Left renal pelvis (tissue), 4 donors: ENCODE measurements at places on chromosomes 7 and 10.

DNA sequence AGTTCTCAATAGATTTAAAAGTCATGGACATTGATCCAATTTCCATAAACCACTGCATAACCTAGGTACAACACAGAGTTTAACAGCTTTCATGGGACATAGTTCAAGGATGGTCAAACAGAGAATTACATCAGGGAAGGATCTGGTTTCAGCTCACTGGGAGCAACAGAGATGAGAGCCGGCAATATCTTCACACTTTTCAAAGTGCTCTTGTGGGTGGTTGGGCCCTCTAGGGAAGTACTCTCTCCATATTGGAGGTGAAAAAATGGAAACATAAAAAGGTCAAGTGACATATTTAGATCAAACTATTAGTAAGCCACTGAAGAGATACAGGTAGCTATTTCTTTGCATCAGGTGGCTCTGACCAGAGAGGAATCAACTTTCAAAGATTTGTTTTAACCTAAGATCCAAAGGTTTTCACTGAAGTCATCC is 61.8 kb upstream of the LRRN3 start:
- no peak for DNase-seq

DNA sequence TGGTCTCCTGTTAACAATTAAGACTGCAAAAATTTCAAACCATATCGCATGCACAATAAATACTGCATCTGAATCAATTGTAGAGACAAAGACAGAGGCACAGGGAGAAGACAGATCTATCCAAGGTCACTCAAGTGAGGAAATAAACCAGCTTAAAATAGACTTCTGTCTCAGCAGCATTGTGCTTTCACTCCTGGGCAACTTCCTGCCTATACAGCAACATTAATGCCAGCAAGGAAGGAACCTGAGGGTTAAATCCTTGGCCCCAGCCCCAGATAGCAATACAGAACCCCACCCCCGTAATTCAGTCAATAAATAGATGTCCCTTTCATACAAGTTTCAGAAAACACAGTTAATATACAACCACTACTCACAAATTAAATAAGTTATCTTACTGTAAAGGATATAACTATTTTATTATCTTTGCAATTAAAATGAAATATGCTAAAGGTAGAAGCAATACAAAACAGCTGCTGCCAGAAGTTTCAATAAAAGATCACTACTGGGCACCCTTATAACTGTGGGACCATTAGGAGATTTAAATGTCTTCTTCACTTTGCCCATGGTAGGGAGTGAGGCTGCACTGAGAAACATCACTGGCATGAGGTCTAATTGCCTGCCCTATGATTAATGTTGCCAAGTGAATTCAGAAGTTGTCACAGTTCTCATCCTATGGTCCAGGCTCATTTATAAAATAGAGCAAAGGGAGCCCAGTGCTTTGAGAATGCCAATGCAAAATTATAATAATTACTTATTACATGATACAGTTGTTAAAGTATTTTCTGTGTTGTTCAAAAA is 49.4 kb downstream of the CAV1 start:
- DNase-seq: no peak

GRCh38 chr7:158842486-158842885 is 13.2 kb upstream of the ESYT2 start:
- no peak for DNase-seq

- DNase-seq: no peak
These were observed 17.2 kb downstream of the STAMBPL1 start for GRCh38 chr10:88896994-88897853.

DNA sequence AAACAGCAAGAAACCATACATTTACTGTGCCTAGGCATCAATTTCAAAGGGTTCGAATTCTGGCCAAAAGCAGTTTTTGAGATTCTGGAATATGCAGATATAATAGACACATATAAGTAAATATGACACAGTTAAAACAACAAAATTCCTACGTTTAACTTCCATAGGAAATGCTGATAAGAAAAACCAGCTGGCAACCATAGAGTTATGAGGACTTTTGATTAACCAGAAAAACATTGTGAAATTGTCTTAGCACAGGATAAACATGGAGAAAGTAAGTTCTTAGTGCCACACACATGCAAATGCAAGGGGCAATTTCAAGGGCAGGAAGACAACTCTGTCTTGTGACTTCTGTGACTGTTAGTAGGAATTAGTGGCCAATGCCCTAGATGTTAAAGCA is 702.1 kb downstream of the TNS3 start:
- DNase-seq: no peak

DNA sequence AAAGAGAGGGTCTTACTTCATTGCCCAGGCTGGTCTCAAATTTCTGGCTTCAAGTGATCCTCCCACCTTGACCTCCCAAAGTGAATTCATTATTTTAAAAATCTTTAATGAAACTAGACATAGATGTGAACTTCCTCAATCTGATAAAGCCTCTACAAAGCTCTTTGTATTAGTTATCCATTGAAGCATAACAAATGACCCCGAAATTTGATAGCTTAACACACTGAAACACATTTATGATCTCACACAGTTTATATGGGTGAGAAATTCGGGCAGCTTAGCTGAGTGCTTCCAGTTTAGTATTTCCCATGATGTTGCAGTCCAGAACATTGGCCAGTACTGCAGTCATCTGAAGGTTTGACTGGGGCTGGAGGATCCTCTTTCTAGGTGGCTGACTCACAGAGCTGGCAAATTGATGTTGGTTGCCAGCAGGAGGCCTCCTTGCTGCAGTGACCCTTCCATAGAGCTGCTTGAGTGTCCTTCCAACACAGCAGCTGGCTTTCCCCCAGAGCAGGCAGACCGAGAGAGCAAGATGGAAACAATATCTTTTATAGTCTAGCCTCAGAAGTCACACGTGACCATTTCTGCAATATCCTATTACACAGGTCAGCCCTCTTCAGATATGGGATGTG is 16.6 kb upstream of the WNT8B start:
- DNase-seq: no peak

GRCh38 chr10:1643161-1643907 is 94.0 kb downstream of the ADARB2 start:
- peak; percentile 39 for DNase-seq

- no peak for DNase-seq
These were observed 21.3 kb downstream of the GRM3 start for GRCh38 chr7:86664991-86665390.

DNA sequence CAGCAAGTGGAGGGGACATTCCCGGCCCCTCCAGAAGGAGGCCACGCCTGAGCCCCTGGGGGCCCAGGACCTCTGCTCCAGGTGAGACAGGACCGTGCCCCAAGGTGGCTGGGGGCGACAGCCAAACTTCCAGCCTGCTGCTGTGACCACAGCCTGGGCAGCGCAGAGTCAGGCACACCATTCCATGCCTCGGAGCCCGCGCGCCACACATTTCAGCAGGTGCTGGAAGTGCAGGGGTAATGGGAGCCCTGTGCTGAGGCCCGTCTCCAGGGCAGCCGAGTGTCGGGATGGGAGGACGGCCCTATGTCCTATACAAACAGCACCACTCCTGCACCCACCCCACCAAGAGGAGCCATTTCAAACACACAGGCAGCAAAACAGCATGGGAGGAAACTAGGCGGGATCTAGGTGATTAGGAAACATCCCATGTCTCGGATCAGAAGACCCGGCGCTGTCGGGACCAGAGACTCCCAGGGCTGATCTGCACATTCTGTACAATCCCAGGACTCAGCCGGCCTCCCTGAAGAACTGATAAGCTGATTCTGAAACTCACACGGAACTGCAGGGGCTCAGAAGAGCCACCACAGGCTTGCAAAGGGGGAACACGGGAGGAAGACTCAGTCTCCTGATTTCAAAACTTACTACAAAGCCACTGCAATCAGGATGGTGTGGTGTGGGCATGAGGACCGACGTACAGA is 272.3 kb downstream of the ELFN1 start:
- no peak for DNase-seq

- no peak for DNase-seq
These were observed 4.5 kb downstream of the FAM180A start for GRCh38 chr7:135743907-135744731.

DNA sequence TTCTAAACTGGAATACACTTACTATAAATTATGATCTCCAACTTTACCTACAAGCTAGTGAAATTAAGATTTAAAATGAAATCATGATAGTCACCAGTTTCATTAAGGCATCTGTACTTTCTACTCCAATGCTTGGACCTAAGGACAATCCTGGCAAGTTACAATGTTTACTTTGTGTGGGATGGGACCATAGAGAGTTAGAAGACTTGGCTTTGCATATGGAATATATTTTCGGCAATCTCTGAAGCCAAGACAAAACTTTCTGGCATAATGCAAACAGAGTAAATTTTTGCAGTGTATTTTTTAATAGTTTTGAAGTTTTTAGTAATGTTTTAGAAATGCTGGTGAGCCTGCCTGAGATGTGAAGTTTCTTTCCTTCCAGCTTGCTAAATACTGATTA is 248.9 kb downstream of the ABCA13 start:
- DNase-seq: no peak

- DNase-seq: no peak
These were observed 1060.6 kb upstream of the AUTS2 start for GRCh38 chr7:68537774-68538071.

GRCh38 chr10:72464438-72464837 is 109.7 kb upstream of the DNAJB12 start:
- DNase-seq: no peak

DNA sequence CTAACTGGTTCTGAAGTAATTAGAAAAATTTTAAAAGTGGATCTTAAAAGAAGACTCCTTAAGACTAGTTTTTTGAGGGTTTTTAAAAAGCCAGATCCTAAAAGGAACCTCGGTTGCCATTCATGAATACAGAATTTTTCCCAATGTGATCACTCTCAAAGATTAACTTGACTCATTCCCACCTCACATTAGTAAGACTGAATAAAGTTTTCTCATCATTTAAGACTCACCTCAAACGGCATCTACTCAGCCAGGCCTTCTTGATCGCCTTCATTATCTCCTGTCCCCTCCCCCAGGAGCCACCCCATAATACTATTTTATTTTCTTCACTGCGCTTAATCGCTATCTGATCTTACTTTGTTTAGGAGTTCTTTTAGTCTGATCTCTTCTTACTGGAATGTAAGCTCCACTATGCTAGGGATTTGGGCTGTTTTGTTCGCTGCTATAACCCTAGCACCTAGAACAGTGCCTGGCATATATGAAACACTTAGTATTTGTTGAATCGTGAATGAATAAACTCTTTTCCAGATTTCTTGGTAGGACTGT is 55.9 kb upstream of the PCGF5 start:
- no peak for DNase-seq

DNA sequence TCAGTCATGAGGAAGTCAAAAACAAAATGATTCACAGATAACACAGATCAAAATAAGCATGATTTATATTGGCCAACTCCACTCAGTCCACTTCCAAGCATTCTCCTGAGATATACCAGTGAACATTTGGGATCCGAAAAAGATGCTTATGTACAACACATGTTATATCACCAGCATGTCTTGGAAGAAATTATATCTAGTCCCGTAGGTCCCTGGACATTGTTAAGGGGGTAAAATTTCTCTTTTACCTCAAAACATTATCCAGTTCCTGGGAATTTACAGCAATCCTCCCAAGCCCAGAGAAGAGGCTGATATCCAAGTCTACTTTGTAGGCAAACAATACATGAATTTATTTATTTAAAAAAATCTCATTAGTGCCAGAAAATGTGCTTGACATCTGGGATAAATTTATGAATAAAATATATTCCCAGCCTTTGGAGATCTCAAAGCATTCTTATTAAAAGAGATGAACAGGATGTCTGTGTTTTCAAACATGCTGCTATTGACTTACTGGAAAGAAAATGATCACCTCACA is 582.2 kb upstream of the ZWINT start:
- DNase-seq: no peak

DNA sequence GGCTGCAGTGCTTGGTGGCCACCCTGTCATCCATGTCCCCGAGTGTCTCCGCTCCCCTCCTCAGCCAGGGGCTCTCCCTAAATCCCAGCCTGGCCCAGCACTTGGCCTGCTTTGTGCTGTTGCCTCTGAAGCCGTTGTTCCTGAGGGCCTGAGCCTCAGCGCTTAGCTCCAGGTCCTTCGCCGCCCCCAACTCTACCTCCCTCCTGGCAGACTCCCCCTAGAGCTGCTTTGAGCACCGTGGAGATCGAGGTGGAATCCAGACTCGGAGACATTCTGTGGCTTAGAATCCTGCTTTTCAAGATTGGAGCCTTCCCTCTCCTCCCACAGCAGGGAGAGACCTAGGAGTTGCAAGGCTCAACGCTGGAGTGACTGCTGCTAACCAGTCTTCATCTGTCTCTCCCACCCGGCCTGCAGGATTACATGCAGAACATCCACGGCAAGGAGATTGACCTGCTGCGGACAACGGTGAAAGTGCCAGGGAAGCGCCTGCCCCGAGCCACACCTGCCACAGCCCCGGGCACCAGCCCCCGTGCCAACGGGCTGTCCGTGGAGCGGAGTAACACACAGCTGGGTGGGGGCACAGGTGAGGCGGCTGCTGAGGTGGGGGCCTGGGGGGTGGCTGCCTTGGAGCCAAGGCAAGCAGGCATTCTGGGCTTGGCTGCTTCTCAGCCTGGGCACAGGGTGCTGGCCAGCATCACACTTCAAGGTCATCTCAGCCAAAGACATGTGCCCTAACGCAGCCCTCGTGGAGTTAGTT is 33.3 kb downstream of the GBX1 start:
- no peak for DNase-seq

GRCh38 chr7:75818472-75818871 is 4.9 kb upstream of the CCL24 start:
- DNase-seq: no peak

DNA sequence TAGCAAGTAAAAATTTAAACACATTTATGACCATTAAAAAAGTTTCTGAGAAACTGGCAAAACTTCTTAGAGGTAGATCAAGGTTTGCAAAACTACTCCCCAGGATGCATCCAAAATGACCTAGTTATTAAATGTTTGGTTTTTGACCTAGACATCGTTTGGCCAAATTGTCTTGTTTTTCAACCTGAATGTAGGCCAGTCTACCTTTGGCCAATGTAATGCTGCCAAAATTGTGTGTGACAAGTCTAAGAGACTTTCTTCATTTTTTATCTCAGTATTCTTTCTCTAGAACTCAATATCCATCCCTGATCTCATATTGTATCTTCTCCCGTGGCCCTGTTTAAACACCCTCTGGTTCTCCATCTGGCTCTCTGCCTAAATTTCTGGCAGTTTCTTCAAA is 202.0 kb downstream of the CXCL12 start:
- no peak for DNase-seq

GRCh38 chr10:120650705-120651399 is 193.8 kb downstream of the PLPP4 start:
- DNase-seq: no peak

GRCh38 chr10:51759896-51760534 is 60.6 kb upstream of the CSTF2T start:
- DNase-seq: no peak

GRCh38 chr7:147199868-147200267 is 1083.3 kb downstream of the CNTNAP2 start:
- DNase-seq: no peak

GRCh38 chr10:36722777-36723176 is 402.6 kb upstream of the ANKRD30A start:
- no peak for DNase-seq

- no peak for DNase-seq
These were observed 56.7 kb upstream of the GTF2IRD1 start for GRCh38 chr7:74396993-74397392.

DNA sequence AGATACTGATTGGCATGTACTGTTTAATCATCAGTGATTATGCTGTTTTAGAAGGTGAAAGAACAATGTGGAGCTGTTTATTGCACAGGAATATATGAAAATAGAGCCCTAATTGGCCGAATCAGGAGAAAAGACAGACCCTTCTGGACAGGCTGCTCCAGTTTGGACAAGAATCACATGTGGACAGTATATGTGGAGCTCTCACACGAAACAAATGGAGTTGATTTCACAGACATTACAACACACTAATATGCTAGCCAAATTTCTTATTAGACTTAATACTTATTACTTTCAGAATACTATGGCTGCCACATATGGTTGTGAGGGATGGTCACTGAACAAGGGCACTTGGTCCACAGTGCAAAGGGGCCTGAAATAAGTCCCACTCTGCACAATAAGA is 15.5 kb downstream of the TWIST1 start:
- DNase-seq: no peak
